ENCODE measurements at places on chromosomes 2 and 18. TPM values are rescaled to one million over a fixed set of nuclear protein-coding genes. Genes with fewer than 3 reads are reported as not detected.
A peak's percentile ranks its signal among the peaks of the same experiment; 100 is the strongest.

Gene BIN1
- 105 TPM for total RNA-seq

Gene KIAA2012
- not detected for total RNA-seq

Gene NTSR2
- not detected for total RNA-seq

Gene NT5DC4
- total RNA-seq: not detected

Gene GAL3ST2
- not detected for total RNA-seq

Gene RESP18
- not detected for total RNA-seq

Gene YPEL5
- 64.4 TPM for total RNA-seq

Gene SNORC
- 0.24 TPM for total RNA-seq

Gene KYNU
- total RNA-seq: 31.6 TPM

Gene MAPK4
- total RNA-seq: not detected

Gene TUBB8B
- not detected for total RNA-seq

Gene MDH1
- 343 TPM for total RNA-seq

DNA sequence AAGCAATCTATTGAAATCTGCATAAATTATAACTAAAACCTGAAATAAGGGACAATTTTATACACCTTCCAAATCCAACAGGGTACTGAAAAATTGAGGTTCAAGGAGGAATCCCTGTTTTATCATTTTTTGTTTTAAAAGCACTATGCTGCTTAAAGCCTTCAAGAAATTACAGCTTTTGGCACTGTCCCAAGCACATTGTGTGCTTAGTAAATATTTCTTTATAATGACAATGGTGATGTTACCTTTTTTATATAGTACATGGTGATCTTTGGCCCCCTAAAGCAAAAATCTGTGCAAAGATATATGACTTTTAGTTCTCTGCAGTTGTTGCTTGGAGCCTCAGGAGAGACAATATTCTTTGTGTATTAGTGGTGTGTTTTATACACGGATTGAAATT lies 71.6 kb upstream of the EFEMP1 start:
- DNase-seq: no peak

DNA sequence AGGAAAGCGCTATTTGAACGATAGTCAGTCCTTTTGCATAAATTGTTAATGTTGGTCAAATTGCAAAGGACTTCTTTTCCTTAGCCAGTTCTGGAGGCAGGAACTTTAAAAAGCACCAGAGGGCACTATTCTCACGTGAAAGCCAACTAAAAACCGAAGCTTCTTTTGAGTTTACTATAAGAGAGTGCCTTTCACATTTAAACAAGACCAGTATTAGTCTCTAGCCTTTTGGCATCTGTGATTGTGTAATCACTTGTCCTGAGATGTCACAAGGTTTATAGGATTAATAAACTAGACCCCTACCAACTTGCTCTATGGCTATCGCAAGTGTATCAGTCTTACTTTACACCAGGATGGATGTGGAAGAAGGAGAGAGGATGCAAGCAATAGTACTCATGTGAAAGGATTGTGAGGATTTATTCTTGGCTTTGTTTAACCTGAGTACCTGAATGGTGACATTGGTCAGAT lies 14.4 kb upstream of the STAT4 start:
- DNase-seq: peak; percentile 66

DNA sequence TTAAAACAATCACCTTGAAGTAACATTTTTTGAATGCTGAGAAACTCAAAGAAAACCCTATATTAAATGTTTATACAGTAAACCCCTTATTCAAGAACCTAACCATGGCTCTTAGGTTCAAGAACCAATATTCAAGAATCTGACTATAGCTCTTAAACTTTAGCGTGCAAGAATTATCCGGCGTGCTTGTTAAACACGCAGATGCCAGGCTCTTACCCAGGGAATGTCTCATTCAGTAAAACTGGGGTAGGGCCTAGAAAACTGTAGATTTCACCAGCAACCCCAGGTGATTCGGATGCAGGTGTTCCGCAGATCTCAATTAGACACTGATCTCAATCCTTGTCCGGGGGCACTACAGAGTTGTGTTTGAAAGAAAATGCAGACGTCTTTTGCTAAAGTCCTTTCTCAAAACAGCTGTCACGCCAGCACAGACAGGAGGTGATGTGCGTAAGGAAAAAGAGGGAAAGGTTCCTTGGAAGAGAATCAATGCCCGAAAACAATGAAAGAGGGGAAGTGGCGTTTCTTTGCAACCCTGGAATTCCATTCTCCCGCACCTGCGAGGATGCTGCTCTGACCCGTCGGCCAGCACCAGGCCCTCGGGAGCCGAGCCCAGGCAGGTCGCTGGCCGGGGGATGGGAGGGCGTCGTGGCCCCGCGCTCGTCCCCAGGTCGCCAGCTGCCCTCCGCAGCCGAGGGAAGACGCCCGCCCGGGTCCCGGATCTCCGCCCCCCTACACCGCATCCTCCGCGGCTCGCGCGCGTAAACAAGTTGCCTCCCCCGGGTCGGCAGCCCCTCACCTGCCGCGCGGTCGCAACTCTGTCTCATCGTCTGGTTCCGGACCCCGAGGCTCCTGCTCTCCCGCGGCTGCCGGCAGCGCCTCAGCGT lies 851 bp downstream of the EIF2AK3 start:
- peak; percentile 15 for DNase-seq

DNA sequence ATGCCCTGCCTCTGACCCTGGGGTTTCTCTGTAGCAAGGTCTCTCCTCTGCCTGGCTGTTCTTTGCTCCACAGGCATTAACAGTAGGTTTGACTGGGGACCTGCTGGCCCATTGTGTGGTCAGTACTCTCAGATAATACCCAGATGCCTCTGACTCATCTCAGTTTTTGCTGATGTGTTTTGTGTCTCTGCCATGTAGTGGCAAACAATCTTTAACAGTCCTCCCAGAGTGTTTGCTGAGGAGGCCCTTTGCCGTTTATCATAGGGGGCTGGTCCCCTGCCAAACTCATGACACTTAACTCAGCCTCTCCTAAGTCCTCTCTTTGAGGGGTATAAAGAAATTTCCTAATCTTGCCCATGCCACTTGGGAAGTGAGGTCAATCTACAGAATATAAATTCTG lies 793.7 kb upstream of the FANCL start:
- no peak for DNase-seq

DNA sequence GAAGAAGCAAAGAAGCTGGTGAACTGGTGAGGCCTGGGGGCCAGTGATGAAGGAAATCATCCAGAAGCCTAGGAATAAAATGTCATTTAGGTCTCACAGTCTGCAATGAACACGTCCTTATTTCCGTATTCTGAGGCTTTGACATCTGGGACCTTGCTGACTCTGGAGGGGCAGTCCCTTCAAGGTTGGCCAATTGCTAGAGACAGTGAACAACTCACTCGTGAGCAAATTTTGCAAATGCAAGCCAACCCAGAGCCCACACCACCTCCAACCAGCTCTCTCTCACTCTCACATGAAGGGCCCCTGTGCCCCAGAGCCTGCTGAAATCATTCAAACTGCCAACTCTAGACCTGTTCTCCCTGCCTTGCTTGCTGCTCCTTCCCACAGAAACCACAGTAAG lies 279.1 kb upstream of the LYPD1 start:
- DNase-seq: no peak

DNA sequence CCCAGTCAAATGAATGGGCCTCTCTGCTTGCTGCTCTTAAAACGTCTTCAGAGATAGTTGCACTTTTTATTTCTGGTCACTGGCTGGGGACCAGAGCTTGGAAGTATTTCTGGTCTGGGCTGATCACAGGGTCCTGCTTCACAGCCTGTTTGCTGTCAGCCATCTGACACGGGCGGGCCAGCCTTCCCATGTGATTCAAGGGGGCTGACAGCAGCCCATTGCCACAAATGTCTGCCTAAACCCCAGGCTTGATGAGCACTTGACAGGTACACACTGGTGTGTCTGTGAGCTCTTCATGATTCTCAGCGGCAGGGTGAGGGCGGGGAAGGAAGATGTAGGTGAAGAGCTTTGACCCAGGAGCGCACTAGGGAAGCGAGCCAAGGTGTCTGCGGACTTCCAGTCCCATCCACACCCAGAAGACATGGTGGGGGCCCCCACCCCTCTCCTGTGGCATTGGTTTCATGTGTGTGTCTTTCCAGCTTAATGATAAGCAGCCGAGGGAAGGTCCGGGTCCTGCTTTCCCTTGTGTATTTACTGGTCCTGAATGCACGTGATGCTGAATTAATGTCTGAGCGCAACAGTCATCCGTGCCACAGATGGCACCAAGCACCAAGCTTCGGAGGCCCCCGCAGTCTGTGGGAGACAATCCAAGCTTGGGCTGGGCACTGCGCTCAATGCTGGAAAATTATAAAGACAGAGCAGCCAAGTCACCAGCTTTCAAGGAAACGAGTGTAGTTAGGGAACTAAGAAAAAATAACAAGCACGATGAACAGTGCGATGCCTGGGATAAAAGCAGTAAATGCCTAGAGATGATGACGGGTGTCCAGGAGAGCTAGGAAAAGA lies 73.3 kb downstream of the SH3BP4 start:
- DNase-seq: no peak

- peak; percentile 10 for DNase-seq
Measured at GRCh38 chr18:73136134-73136533, 268.3 kb upstream of the NETO1 start.

GRCh38 chr2:38658613-38659012 lies 7.3 kb upstream of the GALM start:
- DNase-seq: no peak

DNA sequence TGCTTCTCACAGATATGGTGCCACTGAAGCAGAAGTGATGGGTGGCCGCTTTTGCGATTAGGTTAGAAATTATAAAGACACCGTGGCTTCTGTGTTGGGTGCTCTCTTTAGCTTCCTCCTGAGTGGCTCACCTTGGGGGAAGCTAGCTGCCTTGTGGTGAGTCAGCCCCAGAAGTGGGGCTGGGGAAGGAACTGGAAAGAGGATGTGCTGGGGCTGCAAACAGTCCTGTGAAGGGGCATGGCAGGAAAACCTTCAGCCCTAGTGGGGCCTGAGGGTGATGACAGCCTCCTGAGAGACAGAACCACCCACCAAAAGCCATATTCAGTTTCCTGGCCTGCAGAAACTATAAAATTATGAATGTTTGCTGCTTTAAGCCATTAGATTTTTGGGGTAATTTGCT lies 8.9 kb upstream of the ASB18 start:
- no peak for DNase-seq

DNA sequence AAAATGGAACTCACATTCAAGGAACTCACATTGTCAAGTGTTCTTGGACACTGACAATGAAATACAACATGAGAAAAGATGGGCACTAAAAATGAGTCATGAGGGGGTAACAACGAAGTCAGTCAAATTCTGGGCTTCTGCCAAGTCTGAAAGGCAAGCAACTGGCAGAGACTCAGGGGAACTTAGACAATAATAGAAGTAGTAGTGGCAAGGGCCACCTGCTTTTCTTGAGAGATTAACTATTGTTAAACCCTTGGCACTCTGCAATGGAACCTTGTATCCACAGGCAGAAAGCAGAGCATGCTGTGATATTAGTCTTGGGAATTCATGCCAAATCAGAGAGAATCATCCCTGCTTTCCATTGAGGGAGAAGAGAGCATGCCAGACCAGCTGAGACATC lies 382.6 kb upstream of the CDH2 start:
- DNase-seq: peak; percentile 19

- DNase-seq: no peak
Measured at GRCh38 chr2:182456784-182457183, 29.9 kb upstream of the PDE1A start.

- no peak for DNase-seq
Measured at GRCh38 chr2:203401-203800, 60.4 kb downstream of the SH3YL1 start.

GRCh38 chr2:45233301-45233700 lies 224.0 kb upstream of the SIX2 start:
- no peak for DNase-seq

DNA sequence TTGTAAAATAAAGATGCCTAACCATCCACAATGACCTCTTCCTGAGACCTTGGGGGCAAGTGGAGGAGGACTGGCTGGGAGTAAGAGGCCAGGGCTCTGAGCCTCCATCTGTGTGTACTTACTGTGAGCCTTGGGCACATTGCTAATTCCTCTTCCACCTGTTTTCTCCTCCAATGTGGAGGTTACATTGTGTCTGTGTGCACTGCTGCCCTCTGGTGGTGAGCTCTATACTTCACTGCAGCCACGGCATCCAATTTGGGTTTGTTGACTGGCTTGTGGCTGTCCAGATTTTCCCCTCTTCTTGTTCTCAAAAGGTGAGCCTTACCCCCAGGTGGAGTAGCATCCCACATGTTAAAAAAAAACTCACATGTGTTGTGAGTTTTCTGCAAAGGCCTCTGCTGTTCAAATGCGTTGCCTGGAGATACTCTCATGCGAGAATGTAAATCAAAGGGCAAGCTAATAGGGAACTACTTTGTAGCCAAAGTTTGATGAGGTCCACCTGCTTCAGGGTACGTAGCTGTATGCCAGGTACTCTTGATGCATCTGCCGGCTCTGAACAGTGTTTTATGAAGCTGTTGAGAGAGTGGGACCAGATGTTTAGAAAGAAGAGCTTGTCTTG lies 80.8 kb downstream of the APOB start:
- peak; percentile 42 for DNase-seq

- no peak for DNase-seq
Measured at GRCh38 chr2:120783969-120784372, 48.3 kb downstream of the GLI2 start.

- peak; percentile 44 for DNase-seq
Measured at GRCh38 chr18:13382366-13382953, 163.9 kb downstream of the LDLRAD4 start.

DNA sequence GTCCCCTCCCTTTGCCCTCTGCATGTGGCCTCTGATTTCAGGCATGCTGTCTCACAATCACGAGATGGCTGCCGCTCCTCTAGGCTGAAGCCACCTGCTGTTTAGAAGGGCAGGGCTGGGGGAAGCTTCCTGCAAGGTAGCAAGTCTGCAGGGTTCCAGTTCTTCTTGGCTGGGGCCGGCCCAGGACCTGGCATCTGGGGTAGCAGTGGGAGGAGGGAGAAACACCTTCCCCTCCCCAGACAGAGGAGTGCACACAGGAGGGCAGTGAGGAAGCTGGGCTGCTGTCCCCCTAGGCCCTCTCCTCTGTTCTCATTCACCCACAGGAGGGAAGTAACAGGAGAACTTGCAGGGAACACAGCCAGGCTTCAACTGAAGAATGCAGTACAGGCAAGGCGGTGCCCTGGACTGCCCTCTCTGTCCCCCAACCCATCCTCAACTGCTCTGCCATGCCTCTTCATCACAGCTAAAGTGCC lies 345.9 kb upstream of the HS6ST1 start:
- DNase-seq: no peak

- DNase-seq: no peak
Measured at GRCh38 chr2:136131961-136132824, 14.2 kb upstream of the CXCR4 start.

GRCh38 chr2:101831351-101831865 lies 133.9 kb downstream of the MAP4K4 start:
- DNase-seq: peak; percentile 77

- no peak for DNase-seq
Measured at GRCh38 chr2:29663268-29663667, 258.1 kb downstream of the ALK start.

GRCh38 chr18:50937183-50937582 lies 30.7 kb upstream of the ELAC1 start:
- DNase-seq: no peak

Measured in RPMI7951 (cell line).